ENCODE measurements at places on chromosomes 2 and 18.

DNA sequence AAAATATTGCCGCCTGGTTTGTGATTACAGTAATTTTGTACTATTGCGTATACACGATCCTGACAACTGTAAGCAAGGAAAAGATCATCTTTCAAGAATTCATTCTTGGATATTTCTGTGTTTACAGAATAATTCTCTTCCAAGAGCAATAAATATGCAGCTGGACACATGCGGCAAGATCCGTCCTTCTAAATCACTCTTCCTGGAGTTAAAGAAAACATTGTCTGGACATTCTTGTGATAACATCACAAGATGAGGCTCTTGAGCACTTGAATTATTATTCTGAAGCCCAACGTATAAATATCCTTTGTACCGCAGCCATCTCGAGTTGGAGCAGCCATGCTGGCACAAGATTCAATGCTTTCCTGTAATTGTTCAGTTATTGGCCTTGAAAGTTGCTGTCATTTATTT is 9.9 kb downstream of the FHL2 start:
- ATAC-seq: no peak

- ATAC-seq: no peak
These were observed 63.1 kb downstream of the SPOPL start for GRCh38 chr2:138564586-138565229.

- no peak for ATAC-seq
These were observed 73.0 kb upstream of the KCTD1 start for GRCh38 chr18:26621161-26622026.

- ATAC-seq: no peak
These were observed 135.1 kb upstream of the CTDP1 start for GRCh38 chr18:79544386-79544963.

Data from activated CD4-positive, CD25-positive, alpha-beta regulatory T cell treated with anti-CD3 and anti-CD28 coated beads, Interleukin-2, amount 50 U/mL, for 24 hours (primary cell).